Caco-2 (cell line): ENCODE measurements at places on chromosomes 11 and 22. TPM values are rescaled to one million over a fixed set of nuclear protein-coding genes. Genes with fewer than 3 reads are reported as not detected.

GRCh38 chr11:102654761-102655160, 29.6 kb upstream of the MMP20 start:
- no peak overlapping the region for H3K4me3 ChIP-seq
- no peaks in the 10 kb centered on the region for H3K4me1 ChIP-seq
- DNase-seq = no peak
- H3K27me3 ChIP-seq = no peaks in the 10 kb centered on the region
- H3K36me3 ChIP-seq = no peaks in the 10 kb centered on the region

DNA sequence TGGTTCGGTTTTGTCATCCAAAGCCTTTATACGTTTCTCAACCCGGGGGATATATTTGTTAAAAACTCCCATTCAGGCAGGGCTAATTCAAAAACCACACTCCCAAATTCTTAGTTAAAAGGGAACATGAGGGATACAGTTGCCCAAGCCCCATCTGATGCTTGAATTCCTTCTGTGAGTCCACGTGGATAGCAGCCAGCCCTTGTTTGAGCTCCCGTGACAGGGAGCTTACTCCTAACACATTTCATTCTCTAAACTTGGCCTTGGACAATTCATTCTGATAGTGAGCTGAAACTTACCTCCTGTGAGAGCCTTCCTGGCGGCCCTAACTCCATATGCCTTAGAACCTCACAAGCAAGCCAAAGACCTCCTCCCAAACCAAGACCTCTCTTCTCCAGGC, 357.5 kb downstream of the TENM4 start:
- H3K27ac ChIP-seq = no peak overlapping the region
- H3K4me3 ChIP-seq = no peak overlapping the region
- no peak for DNase-seq
- no peaks in the 10 kb centered on the region for H3K36me3 ChIP-seq

- no peak overlapping the region for H3K4me3 ChIP-seq
- H3K4me1 ChIP-seq = 0 out of 2 replicates have a peak, but pooled peaks cover 7% of the 10 kb centered on the region
- no peak overlapping the region for H3K27ac ChIP-seq
- DNase-seq = no peak
- no peaks in the 10 kb centered on the region for H3K27me3 ChIP-seq
Observed at GRCh38 chr11:2382936-2383851, 6.1 kb downstream of the CD81 start.

DNA sequence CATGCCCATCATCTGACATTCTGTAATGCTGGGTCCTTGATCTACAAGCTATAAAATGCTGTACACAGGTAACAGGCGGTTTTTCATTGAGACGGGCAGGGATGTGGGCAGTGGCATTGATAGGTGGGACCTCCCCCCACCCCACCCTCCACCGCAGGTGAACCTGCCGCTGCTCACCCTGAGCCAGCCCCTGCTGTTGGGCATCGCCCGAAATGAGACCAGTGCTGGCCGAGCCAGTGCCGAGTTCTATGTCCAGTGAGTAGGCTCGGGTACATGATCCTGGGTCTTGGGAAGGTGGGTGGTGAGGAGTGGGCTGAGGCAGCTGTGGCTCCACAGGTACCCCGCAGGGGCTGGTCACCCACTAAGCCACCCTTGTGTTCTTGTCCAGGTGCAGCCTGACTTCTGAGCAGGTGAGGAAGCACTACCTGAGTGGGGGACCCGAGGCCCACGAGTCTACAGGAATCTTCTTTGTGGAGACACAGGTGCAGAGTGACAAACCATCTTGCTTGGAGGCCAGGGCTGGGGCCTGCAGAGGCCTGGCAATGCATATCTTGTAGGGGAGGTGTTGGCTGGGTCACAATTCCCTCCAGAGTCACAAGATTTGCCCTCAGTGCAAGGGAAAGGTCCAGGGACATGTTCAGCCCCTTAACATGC, 1.1 kb upstream of the DNAJC4 start:
- no peak for DNase-seq
- peaks cover 36% of the 10 kb centered on the region for H3K4me1 ChIP-seq
- peak overlapping the region; percentile 81 for H3K4me3 ChIP-seq
- peaks cover 2% of the 10 kb centered on the region; the same call in 1 of the 2 replicates for H3K36me3 ChIP-seq

DNA sequence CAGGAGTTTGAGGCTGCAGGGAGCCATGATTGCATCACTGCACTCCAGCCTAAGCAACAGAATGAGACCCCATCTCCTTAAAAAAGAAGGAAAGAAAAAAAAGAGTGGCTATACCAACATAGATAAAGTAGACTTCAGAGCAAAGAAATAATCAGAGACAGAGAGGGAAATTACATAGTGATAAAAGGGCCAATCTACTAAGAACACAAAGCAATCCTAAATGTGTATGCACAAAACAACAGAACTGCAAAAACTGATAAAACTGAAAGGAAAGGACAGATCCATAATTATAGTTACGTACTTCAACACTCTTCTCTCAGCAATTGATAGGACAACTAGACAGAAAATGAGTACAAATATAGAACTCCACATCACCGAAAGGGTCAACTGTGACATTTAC, 17.8 kb upstream of the OR2AT4 start:
- H3K27me3 ChIP-seq = no peaks in the 10 kb centered on the region
- no peaks in the 10 kb centered on the region for H3K4me1 ChIP-seq
- no peak for DNase-seq
- no peaks in the 10 kb centered on the region for H3K36me3 ChIP-seq
- H3K4me3 ChIP-seq = no peak overlapping the region

DNA sequence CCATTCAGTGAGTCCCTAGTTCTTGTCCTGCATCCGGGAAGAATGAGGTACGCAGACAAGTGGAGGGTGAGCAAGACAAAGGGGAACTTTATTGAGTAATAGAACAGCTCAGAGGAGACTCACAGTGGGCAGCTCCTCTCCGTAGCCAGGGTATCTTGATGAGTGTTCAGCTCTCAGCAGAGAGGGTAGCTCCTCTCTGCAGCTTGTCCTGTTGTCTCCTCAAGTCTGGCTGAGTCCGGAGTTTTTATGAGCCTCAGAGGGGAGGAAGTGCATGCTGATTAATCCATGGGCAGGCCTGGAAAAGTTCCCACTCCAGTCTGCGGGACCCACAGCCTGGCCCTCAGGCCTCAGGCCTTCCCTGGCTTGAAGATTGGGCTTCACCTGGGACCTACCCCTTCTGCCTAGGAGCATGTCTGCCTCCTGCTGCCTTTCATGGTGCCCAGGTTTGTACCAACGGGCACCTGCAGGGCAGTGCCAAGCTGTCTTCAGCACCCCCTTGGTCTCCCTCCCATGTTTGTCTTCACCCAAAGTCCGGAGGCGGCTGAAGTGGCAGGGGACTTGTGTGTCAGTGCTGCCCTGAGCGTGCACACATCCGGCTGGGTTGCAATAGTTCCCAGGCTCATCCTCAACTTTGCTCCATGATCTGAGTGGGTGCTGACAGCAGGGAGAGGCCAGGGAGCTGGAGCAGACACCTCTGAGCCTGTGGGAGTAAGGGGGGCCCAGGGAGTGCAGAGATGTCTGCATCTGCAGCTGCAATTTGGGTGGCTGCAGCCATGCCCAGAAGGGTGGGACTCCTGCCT, 134.2 kb downstream of the LDLRAD3 start:
- no peak overlapping the region for H3K4me3 ChIP-seq
- H3K27ac ChIP-seq = no peak overlapping the region
- H3K27me3 ChIP-seq = no peaks in the 10 kb centered on the region

- H3K27ac ChIP-seq = no peak overlapping the region
- no peak overlapping the region for H3K4me3 ChIP-seq
- H3K27me3 ChIP-seq = no peaks in the 10 kb centered on the region
Observed at GRCh38 chr11:9280655-9281301, 15.6 kb upstream of the DENND5A start.

- H3K27ac ChIP-seq = no peak overlapping the region
- H3K4me3 ChIP-seq = no peak overlapping the region
- no peaks in the 10 kb centered on the region for H3K27me3 ChIP-seq
- H3K36me3 ChIP-seq = no peaks in the 10 kb centered on the region
- no peaks in the 10 kb centered on the region for H3K4me1 ChIP-seq
Observed at GRCh38 chr11:58685973-58686722, 45.6 kb downstream of the GLYAT start.

The ADM gene
- total RNA-seq = 114 and 127 TPM in 2 replicates

The MAPK8IP2 gene
- 3.2 and 3.9 TPM in 2 replicates for total RNA-seq

The MS4A7 gene
- total RNA-seq = not detected in 2 replicates

The CLP1 gene
- total RNA-seq = 21.0 and 22.1 TPM in 2 replicates

The CATSPER1 gene
- total RNA-seq = not detected in 2 replicates

The OR2AG2 gene
- not detected in 2 replicates for total RNA-seq

The CRACR2B gene
- 15.4 and 16.3 TPM in 2 replicates for total RNA-seq

The MCHR1 gene
- total RNA-seq = not detected in 2 replicates
